ENCODE measurements at places on chromosomes 11 and 22.

DNA sequence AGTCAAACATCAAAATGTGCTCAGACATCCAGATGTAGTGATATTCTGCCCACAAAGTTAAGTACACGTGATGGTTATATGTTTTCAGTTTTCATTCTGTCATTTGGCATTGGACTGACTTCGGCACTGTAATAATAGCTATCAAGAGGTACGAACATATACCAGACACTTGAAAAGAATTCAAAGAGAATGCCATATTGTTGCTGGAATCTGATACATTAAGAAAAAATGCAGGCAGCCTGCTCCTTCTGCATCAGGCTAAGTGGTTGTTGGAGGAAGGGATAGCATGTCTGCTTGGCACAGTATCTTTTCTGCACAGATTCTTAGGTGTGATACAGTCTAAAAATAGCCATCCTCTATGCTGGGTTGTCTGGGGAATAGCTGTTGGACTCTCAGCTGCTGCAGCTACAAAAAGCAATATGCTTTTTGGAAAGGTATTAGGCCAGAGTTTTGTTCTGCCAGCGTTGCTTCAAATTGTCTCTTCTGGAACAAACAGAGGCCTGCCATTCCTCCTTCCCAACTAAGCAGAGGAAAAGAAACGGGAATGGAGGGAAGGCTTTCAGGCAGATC is 892.6 kb downstream of the TBC1D22A start:
- no peak for DNase-seq

- DNase-seq = no peak
These were observed 1.4 kb downstream of the PACSIN3 start for GRCh38 chr11:47184711-47185304.

DNA sequence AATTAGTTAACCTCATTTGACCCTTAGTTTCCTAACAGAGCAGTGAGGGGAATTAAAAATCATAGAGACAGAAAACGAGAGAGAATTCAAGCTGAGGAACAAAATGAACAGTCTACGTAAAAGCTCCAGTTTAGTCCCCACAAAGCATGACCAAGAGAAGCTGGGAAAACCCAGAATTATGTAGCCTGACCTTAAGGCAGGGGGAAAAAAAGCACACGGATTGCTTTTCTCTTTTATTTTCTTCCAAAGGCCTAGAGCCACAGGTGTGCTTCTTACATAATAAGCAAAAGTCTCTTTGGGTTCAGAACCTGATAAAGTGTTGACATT is 514 bp upstream of the AMBRA1 start:
- DNase-seq = no peak

- DNase-seq = no peak
These were observed 55.5 kb upstream of the TSPAN18 start for GRCh38 chr11:44671234-44671633.

- no peak for DNase-seq
These were observed 1.7 kb upstream of the SESN3 start for GRCh38 chr11:95232666-95233065.

DNA sequence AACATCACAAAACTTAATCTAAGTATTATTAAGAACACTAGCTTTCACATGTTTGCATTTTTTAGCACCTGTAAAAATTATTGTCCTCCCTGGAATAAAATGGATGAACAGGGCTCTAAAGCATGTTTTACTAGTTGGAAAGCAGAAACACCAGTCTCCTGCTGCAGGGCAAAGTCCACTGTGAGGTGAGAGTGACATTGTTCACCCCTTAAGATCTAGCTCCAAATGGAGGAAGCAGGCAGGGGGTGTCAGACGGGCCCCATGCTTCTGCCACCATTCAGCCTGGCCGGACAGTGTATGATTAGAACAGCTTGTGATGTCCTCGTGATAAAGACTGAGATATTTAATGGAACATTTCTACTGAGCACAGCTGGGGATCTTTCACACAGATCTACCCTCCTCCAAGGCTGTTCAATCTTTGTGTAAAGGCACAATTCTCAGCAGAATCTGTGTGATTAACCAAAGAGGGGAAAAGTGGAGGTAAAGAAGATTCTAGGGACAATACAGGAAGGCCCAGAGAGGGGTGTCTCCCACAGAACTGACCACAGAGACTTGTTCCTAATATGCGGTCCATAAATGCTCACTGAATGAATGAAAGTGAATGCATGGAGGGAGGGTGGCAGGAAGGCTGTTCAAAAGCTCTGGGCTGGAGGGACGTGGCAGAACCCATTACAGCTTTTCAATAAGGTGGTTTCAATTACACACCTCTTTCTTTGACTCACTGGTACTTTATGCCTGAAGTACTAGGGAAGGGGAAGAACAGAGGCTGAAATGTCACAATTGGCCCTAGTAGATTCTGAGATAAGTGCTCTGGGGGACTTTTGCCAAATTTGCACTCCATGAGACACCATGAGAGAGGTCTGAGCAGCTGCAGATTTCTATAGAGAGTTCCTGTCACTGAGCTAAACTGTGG is 239.1 kb upstream of the ARHGAP20 start:
- DNase-seq = no peak

GRCh38 chr11:92131289-92131865 is 93.2 kb upstream of the FAT3 start:
- DNase-seq = peak; percentile 22

GRCh38 chr11:86047275-86047991 is 21.5 kb downstream of the PICALM start:
- DNase-seq = no peak

DNA sequence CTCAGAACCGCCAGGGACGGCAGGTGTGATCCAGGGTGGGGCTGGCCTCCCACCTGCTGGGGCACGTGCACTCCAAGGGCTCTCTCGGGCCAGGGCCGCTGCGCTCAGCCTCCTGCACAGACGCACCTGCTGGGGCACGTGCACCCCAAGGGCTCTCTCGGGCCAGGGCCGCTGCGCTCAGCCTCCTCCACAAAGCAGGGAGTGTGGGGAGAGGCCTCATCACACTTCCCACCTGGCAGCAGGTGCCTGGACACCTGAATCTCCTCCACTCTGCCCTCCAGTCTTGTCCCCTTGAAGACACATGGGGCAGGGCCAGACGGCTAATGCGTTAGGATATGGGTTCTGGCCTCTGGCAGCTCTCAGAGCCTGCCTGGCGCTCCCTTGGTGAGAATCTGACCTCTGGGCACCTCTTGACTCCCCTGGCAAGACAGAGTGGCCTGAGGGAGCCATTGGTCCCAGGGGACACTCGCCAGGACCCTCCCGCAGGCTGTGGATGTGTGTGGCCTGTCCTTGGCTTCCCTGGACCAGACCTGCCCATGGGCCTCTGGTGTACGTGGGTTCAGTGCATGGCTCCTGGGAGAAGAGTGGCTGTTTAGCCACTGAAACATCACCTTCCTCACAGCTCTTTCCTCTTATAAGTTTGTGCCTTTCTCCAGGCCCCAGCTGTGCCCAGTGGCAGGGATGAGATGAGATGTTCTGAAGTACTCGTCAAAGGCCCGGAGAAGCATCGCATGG is 73.5 kb downstream of the BRD1 start:
- no peak for DNase-seq

DNA sequence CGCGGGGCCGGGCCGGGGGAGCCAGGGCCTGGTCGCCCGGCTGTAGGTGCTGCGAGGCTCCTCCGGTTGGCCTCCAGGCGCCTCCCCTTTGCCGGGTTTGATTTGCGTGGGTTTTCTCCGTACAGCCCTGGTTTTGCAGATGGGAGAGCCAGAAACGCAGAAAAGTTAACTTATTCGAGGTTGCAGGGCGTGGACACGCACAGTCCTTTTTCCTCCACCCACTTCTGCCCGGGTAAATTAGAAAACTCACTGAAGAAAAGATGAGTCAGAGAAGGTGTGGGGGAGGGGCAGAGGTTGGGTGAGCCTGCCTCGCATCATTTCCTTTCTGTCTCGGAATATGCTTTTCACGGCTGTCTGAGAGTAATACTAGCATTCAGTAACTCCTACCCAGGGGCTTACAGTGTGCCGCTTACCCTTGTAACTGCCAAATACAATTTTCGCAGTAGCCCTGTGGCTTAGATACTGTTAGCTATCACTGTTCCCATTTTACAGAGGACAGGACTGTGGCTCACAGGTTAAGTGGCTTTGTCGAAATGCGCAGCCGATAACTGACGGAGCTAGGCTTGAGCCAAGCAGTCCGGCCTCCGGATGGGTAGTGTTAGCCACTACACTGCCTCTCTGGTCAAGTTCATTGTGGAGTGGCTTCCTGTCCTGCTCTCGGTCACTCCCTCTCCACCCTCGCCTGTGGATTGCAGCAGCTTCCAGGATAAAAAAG is 812 bp downstream of the FADD start:
- DNase-seq = peak; percentile 26

DNA sequence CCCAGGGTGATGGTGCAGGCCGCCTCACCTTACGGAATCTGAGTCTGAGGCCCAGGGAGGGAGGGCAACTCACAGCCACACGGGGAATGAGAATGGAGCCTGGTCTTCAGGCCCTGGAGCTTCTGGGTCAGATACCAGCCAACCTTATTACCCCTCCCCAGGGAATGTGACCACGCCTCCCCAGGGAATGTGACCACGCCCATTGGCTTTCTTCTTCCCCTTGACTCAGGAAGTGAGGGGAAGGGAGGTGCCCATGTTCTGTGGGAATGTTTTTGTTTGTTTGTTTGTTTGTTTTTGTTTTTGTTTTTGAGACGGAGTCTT is 57.5 kb upstream of the RBFOX2 start:
- DNase-seq = no peak

GRCh38 chr22:41075946-41076345 is 16.4 kb upstream of the EP300 start:
- no peak for DNase-seq

DNA sequence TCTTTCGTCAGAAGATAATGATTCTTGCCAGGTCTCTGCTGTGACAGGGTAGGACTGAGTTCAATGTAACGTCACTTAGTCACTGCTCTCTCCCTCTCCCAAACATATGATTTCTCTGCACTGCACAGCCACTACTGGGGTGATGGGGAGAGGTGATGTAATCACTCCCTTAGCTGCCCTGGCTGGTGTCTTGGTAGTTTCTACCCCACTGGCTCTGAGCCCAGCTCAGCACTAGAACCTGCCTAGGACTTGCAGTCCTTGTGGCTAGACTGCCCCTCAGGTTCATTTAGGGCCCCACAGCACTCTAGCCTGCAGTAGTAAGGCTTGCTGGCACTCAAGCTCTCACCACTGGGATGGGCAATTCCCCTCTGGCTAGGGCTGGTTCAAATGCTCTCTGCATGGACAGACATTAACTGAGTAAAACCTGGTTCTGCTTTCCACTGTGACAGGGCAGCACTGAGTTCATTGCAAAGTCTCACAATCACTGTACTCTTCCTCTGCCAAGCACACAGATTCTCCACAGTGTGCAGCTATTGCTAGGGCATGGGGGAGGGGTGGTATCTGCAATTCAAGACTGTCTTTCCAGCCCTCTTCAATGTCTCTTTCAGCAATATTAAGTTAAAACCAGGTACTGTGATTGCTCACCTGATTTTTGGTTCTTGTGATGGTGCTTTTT is 571.4 kb upstream of the FAT3 start:
- no peak for DNase-seq

GRCh38 chr11:17865765-17866428 is 131.3 kb downstream of the KCNC1 start:
- no peak for DNase-seq

- no peak for DNase-seq
These were observed 1.4 kb downstream of the SREBF2 start for GRCh38 chr22:41834005-41834944.

DNA sequence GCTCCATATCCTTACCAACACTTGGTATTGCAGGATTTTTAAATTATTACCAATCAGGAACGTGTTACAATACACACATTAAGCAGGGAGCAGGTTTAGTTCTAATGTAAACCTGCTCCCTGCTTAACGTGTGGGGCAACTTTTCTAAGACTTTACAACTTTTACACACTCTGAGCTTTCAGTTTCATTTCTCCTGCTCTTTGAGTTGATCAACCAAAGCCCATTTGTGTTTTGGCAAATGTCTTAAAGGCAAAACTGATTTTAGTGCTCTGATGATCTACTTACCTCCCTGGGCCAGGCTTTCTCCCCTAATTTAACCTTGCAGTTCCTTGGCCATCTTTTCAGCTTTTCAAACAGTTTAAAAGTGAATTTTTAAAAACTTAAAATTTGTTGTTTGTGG is 70.9 kb downstream of the ZBTB44 start:
- DNase-seq = no peak

- no peak for DNase-seq
These were observed 54.0 kb downstream of the RTN4R start for GRCh38 chr22:20213833-20214708.

GRCh38 chr11:11731311-11732083 is 109.7 kb upstream of the GALNT18 start:
- no peak for DNase-seq

Data from WERI-Rb-1 (cell line).